ENCODE measurements at places on chromosomes 7 and 10.

GRCh38 chr10:12705943-12706342 is 295.6 kb downstream of the CCDC3 start:
- DNase-seq = no peak

DNA sequence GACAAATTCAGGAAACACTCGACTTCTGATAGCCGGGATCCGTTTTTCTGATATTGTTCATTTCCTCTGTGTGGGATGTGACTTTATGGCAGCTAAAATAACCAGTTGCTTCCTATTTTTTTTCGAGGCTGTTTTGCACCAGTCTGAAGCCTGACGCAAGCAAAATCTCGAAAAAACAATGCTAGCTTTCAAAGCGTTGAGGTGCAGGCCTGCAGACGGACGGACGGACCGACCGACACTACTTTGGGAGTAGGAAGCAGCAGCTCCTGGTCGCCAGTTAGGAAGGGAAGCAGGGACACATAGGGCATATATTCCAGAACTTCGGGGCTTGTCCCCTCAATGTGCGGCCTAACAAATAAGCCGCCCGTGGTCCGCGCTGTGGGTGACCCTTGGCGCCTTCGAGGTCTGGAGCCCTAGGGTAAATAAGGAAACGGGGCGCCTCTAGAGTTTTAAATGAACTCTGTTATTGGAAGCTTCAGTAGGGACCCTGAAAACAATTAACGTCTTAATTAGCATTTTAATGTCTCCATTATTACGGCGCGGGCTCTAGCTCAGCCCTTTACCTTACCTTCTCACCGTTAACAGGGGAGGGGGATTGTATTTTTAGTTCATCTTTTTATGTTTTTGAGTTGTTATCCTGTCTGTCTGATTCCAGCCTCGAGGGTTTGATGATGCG is 1.3 kb downstream of the HHEX start:
- no peak for DNase-seq

DNA sequence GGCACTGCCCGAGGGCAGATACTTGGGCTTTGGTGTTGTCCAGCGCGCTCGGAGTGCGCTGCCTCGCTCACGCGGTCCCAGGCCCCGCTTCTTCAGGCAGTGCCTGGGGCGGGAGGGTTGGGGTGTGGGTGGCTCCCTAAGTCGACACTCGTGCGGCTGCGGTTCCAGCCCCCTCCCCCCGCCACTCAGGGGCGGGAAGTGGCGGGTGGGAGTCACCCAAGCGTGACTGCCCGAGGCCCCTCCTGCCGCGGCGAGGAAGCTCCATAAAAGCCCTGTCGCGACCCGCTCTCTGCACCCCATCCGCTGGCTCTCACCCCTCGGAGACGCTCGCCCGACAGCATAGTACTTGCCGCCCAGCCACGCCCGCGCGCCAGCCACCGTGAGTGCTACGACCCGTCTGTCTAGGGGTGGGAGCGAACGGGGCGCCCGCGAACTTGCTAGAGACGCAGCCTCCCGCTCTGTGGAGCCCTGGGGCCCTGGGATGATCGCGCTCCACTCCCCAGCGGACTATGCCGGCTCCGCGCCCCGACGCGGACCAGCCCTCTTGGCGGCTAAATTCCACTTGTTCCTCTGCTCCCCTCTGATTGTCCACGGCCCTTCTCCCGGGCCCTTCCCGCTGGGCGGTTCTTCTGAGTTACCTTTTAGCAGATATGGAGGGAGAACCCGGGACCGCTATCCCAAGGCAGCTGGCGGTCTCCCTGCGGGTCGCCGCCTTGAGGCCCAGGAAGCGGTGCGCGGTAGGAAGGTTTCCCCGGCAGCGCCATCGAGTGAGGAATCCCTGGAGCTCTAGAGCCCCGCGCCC is at the start of gene NPY:
Gene NPY (plus strand): TSS at position 294 of the 802 bp plus-strand sequence. CDS start 1,051 bp downstream, outside the sequence.
- no peak for DNase-seq

DNA sequence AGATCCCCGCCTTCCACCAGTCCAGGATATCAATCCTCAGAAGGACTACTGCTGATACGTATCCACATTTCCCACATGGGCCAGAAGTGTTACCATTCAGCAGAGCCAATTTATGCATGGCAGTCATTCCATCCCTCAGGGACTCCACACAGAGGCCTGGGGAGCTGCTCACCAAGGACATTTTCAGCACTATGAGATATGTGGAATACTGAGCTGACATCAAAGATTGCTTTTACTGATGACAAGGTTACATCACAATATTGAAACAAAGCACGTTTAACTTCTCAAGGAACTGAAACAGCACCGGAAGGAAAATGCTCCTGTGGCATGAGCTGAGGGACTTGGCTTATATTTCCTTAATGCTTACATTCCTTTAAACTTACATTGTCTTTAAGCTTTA is 335.1 kb downstream of the BMPER start:
- DNase-seq = no peak

DNA sequence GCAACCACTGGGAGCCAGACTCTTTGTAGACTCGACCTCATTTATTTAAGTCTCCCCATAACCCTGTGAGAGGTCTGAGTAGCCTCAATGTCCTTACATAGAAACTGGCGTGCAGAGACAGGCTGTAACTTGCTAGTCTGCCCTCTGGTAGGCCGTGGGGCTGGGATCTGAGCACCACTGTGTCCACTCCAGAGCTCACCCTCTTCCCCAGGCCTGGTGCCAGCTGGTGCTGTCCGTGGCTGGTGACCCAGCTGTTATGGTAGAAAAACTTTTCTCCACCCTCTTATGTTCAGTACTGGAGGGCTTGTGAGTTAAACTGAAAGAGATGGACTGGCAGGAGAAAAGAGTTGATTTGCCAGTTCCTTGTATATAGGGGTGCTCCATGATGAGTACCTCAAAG is 41.9 kb downstream of the ADAMTS14 start:
- no peak for DNase-seq

- DNase-seq = no peak
Measured at GRCh38 chr7:47901542-47901941, 46.7 kb downstream of the PKD1L1 start.

DNA sequence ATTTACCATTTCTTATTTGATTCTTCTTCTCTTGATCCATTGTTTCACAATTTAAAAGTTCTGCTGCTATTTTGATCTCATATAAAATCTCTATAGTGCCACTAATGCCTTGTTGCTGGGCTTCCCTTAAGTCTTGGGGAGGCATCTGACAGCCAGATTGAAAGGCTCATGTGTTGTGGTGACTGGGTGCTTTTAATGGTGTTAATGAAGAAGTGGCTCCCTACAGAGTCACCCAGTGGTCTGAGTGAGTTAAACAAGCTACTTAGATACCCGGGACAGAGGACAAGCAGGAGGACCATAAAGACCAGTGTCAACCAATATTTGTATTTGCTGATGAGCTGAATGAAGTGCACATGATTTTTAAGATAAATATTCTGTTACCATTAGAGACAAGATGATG is 176.4 kb upstream of the HABP2 start:
- no peak for DNase-seq

GRCh38 chr7:80253653-80254052 is 119.0 kb downstream of the GNAI1 start:
- DNase-seq = no peak

DNA sequence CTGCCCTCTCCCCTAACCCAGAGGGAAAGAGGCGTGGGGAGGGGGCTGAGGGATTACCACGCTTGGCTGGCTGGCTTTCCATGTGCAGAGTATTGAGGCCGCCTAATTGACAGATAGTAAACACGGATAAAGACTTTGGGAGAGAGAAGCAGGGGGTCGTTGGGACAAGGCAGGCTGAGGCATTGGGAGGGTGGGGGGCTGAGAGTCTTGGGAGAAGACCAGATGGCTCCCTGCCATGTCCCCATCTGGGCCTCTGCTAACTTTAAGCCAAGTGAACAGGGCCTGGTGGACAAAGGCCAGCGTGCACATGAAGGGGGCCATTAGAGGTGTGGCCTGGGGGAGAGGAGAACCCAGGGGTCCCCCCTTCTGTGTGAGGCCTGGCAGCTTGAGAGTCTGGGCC is 55.4 kb upstream of the MXI1 start:
- no peak for DNase-seq

GRCh38 chr10:58502956-58503355 is 9.7 kb upstream of the BICC1 start:
- no peak for DNase-seq

- no peak for DNase-seq
Measured at GRCh38 chr10:88793712-88794299, 8.7 kb upstream of the LIPM start.

DNA sequence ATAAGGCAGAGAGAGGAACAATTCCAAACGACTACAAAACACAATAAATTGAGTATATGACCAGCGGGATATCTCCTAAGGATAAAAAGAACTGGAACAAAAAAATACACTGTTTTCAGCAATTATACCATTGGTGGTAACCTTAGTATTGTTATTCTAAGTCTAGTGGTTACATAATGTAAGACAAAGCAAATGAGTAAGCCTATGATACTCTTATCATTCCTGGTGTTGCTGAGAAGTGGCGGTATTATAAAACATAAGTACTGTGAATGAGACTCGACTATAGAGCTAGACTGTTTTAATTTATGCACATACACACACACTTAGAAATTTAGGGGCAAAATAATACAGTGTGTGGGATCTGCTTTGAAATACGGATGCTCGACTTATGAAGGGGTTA is 107.7 kb downstream of the NRBF2 start:
- no peak for DNase-seq

- no peak for DNase-seq
Measured at GRCh38 chr10:7969623-7970022, 84.9 kb upstream of the GATA3 start.

GRCh38 chr7:132817949-132818348 is 241.7 kb upstream of the PLXNA4 start:
- no peak for DNase-seq

GRCh38 chr7:126839624-126840023 is 413.1 kb downstream of the GRM8 start:
- DNase-seq = no peak

GRCh38 chr10:97774811-97775294 is 3.1 kb upstream of the SFRP5 start:
- no peak for DNase-seq

GRCh38 chr7:10845225-10845624 is 128.4 kb upstream of the PHF14 start:
- no peak for DNase-seq

GRCh38 chr7:43274752-43275151 is 162.3 kb downstream of the HECW1 start:
- DNase-seq = no peak

DNA sequence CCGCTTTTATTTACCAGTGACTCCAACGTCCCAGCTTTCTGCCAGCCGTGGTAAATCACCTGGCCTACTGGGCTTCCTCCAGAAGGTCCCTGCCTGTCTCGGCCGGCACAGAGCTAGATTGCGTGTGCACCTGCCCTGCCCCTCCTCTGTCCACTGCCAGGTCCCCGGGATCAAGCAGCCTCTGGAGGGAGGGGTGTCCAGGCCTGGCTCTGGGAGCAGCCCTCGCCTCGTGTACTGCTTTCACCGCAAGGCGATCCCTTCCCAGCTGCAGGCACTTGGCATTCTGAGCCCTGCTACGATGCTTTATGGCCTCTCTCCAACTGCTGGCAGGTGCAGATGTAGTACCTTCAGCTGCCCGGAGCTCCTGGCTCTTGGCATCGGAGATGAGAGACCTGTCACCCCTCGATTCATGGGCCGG is 7.4 kb downstream of the SLC29A3 start:
- no peak for DNase-seq

GRCh38 chr10:131880016-131880590 is 20.7 kb upstream of the PPP2R2D start:
- DNase-seq = no peak

GRCh38 chr7:139620676-139621344 is 97.3 kb downstream of the CLEC2L start:
- DNase-seq = peak; percentile 59

DNA sequence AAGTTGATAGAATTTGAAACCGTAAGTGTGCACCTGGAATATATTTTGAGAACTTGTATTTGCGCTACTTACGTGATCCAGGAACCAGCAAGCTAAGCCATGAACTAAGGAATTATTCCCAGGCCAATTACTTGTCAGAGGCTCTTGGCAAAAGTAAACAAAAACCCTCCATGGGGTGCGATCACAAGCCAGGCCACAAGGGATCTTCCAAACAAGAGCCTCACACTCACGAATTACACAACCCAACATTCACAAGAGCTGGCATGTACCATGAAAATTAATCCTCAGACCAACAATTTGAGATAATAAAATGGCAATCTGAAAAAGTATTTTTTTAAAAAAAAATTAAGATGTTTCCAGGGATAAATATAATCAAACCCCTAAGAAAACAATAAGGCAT is 467.0 kb upstream of the AKR1E2 start:
- no peak for DNase-seq

- DNase-seq = no peak
Measured at GRCh38 chr7:121139427-121139826, 150.9 kb downstream of the CPED1 start.

- no peak for DNase-seq
Measured at GRCh38 chr7:78413568-78413967, 615.0 kb downstream of the PHTF2 start.
